ENCODE measurements at places on chromosomes 7 and 10. TPM values are rescaled to one million over a fixed set of nuclear protein-coding genes. Genes with fewer than 3 reads are reported as not detected.
A peak's percentile ranks its signal among the peaks of the same experiment; 100 is the strongest.

GRCh38 chr10:244227-244626 lies 109.0 kb downstream of the ZMYND11 start:
- DNase-seq = no peak

GRCh38 chr7:49635800-49636199 lies 137.6 kb upstream of the VWC2 start:
- DNase-seq = no peak

The DENND2A gene
- not detected for total RNA-seq

- DNase-seq = no peak
Measured at GRCh38 chr7:99131290-99131689, 12.6 kb downstream of the SMURF1 start.

The CFAP46 gene
- total RNA-seq = not detected

- no peak for DNase-seq
Measured at GRCh38 chr10:70293169-70293843, 9.5 kb upstream of the NPFFR1 start.

GRCh38 chr7:100124301-100125230 lies 2.2 kb upstream of the MBLAC1 start:
- no peak for DNase-seq

The SMKR1 gene
- 0.49 TPM for total RNA-seq

GRCh38 chr10:99435986-99436638 lies 5.7 kb upstream of the GOT1 start:
- DNase-seq = no peak

DNA sequence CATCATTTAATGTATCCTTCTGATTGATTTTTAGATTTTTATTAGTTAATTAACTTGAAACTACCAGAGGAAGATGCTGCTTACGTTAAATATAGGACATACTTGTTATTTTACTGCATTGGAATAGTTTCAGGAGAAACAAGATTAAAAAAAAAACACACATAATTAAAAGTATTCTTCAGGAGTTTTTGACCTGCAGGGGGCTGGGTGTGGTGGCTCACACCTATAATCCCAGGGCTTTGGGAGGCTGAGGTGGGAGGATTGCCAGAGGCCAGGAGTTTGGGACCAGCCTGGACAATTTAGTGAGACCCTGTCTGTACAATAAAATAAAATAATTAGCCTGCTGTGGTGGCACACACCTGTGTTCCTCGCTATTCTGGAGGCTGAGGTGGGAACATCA lies 10.7 kb downstream of the CBLL1 start:
- no peak for DNase-seq

The IPMK gene
- total RNA-seq = 1.4 TPM

The LIPN gene
- total RNA-seq = not detected

DNA sequence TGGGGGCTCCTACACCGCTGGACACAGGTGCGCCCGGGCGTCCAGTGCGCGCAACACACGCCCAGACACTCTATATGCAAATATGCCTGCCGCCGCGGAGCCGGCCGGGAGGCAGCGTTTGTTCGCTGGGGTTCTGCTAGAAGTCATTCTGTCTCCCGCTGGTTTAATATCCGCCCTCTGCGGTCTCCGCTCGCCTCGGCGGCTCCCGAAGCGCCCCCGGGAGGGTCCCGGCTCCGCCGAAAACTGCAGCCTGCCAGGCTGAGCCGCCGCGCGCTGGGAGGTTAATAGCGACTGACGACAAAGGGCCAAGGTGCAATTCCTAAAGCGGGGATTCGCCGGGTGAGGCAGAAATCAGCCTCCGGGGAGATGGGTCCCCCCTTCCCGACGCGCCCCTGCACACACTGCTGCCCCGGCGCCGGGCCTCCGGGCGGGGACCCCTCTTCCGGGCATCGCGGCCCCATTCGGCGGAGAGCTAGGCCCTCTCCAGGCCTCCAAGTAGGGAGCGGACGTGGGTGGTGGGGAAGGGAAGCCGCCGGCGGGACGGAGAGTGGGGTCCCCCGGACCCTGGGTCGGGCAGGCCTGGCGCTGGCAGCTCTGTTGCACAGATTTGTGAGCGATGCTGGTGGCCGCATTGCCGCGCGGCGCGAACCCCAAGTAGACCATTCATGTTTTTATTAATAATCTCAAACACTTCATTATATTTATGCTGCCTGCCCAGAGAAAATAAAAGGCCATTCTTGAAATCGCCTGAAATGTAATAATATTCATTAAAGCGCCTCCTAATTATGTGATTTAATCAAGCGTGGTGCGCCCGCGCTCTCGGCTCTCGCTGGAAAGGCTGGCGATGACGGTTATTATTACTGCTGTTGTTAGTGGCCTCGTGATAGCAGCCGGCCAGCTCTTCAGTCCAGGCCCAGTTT lies 9.1 kb downstream of the EN2 start:
- DNase-seq = peak; percentile 1

DNA sequence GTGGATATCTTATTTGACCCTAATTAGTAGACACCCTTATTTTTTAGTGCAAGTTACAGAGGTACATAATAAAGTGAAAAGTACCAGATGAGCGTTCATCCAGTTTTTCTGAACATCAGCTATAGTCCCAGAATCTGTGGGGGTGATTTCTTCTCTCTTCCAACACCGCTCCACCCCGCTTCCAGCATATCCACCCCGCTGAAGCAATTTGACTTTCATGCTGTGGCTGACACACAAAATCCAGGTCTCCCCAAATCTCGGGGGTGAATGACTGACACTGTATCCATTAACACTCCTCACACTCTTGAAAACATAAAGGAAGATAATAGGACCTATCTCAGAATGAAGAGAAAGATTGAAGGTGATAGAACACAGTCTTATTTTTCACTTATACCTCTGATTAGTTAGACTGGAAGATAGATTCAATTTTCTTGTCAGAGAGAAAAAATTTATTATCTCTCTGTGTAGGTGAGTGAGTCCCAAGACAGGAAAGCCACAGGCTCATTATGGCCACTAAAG lies 143.4 kb downstream of the ANLN start:
- DNase-seq = no peak

The HMX3 gene
- 0.34 TPM for total RNA-seq

GRCh38 chr7:28830846-28831245 lies 127.3 kb downstream of the TRIL start:
- DNase-seq = no peak

The RPS24 gene
- 1,812 TPM for total RNA-seq

GRCh38 chr10:2890093-2890492 lies 177.3 kb upstream of the PFKP start:
- no peak for DNase-seq
